ENCODE measurements at places on chromosomes 11 and 22. TPM values are rescaled to one million over a fixed set of nuclear protein-coding genes. Genes with fewer than 3 reads are reported as not detected.

DNA sequence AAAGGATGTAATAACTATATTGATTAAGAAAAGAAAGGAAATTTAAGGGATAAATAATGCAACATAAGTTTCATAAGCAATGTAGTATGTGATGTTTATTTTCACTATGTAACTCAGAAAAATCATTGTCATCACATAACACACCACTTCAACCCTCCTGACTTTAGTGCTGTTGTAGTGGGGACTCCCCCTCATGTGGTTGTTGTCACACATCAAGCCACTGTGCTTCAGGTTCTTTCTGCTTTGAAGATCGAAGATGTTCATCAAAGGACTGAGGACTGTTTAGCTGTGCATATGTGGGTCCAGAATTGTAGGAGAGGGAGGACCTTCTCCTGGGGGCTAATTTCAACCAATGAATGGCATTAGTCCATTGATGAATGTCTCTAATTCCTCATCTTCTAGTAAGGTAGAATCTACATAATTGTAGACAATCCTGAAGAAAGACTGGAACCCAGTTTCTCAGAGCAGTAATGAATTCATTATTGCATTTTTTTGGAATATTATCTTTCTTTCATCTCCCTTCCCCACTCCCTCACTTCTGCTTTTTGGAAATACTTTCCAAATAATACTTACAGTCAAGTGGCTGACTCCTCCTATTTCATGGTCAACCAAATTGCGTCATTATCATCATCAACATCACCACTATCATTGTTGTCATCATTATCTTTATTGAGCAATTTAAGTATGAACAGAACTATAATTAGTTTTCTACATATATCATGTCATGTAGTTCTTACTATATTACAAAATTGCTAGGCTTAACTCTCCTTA is 9.8 kb upstream of the CARD16 start:
- DNase-seq, result no peak

DNA sequence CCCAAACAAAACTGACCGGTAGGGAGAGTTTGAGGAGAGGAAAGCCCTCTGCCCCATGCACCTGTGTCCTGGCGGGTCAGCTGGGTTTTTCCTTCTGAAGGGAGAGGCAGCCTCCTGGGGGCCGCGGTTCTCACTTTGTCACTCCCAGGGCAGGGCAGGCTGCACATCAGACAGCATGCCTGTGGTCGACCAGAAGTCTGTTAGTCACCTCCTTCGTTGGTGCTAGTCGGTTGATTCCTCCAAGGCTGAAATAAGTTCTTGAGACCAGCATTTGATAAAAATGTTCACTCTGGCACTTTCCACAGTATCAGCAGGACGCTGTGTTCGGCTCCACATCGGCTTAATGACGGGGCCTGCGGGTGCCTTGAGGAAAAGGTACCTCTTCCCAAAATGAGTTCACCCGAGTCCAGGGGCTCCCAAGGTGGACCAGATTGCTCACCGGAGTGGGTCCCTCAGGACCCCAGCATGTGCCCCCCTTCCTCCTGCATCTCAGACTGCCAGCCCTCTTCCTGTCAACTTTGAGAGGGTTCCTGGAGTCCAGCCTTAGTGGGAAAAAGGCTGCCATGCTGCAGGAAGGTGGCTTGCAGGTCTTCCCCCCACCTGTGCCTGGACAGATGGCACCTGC is 373.7 kb upstream of the B3GAT1 start:
- DNase-seq, result no peak

DNA sequence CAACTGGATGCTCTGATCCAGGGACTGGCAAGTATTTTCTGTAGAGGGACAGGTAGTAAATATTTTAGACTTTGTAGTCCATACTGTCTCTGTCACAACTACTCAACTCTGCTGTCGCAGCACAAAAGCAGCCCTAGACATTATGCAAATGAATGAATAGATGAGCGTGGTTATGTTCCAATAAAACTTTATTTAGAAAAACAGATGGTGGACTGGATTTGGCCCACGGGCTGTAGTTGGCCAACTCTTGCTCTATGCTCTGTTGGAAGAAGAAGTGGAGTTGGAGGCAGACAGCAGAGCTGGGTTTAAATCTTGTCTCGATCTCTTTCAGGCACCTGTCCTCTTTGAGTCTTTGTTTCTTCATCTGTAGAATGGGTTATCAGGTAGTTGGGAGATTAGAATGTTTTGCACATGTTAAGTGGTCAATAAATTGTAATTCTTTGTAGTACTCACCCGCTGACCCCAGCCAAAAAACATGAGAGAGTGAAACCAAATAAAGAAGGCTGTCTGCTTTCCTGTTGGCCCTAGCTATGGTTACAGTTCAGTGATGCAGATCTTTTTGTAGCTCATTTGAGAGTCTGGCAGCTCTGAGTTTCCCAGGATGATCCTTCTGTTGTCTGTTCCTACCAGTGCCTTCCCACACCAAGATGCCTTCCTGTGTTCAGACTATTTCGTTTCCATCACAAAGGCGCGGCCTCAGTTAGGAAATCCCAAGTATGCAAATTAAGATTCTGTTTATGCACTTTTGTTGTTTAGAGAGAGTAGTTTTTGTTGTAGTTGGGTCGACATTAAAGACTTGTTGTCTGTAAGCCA is 198.1 kb upstream of the SEZ6L start:
- no peak for DNase-seq

DNA sequence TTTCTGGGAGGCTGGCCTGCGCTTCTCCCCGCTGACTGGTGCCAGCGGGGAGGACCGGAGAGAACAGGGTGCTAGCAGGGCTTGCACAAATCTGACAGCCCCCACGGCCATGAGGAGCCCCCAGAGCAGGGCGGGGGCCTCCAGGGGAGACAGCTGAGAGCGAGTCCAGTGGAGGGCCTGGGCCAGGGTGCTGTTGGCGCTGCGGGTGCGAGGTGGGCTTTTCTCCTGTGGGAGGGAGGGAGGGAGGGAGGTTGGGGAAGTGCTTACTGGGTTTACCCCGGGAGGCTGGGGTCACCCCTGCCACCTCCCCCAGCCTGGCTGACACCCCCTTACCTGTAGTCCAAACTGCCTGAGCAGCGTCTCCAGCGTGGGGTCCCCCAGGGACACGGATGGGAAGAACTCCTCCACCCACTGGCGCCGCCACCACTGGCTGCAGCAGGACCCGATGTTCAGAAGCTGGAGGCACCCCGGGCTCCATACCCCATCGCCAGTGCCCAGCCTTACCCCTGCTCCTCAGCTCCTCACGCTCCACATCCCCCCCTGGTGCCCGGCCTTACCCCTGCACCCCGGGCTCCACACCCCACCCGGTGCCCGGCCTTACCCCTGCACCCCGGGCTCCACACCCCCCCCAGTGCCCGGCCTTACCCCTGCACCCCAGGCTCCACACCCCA is 3.9 kb downstream of the LMF2 start:
- DNase-seq, result no peak

DNA sequence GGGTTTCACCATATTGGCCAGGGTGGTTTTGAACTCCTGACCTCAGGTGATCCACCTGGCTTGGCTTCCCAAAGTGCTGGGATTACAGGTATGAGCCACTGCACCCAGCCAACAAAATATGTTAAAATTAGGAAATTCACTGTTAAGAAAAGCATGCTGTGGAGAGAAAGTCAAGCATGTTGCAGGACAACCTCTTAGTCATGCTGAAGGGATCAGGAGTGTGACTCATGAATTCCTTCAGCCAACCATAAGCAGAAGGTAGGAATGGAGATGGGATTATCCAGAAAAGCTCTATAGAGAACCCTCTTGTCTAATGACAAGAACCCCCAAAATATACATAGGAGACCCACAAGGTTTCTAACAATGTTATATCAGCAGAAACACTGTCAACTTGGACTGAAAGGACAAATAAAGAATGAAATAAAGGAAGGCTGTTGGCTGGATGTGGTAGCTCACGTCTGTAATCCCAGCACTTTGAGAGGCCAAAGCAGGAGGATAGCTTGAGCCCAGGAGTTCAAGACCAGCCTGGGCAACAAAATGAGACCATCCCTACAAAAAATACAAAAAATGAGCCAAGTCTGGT is 16.0 kb downstream of the MRTFA start:
- no peak for DNase-seq

DNA sequence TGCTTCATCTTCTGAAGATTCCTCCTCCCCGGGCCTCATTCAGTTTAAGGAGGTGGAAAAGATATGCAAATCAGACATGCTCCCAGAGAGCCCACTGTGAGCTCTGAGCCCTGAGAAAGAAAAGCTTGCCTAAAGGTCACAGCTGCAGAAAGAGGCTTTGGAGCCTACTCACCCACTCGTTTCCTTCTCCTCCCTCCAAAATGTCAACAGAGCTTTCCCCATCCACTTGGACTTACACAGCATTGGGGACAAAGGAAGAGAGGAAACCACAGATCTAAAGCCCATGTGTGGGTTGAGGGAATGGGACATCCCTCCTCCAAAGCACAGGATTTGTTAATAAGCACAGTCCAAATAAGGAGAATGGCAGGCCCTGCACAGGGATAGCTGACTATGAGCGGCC is 158.4 kb downstream of the ETS1 start:
- no peak for DNase-seq

DNA sequence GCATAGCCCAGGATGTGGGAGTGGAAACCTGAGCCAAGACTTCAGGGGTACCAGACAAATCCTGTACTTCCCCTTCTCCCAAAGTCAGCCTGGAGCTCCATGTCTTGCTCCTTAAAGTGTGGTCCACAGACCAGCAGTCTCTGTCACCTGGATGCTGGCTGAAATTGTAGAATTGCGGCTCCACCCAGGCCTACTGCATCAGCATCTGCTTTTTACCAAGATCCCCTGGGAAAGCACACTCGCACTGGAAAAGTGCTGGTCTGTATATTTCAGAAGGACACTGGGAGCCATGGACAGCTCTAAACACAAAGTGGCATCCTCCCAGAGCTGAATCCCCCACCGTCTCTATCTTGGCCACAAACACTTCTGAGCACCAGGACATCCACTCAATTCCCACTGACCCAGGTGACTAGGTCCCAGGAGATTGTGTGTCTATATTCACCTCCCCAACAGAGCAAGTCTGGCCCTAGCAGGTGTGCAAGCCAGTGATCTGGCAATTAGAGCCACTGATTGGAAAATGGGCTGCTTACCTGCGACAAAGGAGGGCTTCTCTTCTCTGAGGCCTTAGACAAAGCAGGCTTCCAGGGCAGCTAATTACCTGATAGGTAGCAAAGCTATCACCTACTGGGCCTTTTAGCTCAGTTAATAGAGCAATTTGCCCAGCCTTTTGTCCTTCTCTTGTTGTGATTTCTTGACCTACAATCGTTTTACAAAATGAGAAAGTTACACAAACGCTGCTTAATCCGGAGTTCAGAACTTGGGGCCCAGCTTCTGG is 443.3 kb downstream of the MN1 start:
- DNase-seq, result no peak

DNA sequence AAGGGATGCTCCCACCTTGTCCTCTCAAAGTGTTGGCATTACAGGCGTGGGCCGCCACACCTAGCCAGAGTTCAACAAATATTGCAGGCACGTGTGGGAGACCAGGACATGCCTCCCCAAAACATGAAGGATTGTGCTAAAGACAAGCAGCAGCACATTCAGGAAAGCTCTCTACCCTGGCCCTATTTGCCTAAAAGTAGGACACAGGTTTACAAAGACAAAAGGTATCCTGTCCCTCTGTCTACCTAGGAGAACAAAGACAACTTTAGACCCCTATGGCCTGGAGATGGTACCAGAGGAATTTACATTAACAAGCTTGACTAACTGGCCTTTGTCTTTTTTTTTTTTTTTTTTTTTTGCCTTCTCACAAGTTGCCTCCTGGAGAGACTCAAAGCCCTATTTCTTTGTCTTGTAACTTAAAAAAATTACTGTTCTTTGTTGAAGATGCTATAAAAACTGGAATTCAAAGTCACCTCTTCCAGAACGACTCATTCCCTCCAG is 859 bp upstream of the ACCS start:
- DNase-seq, result no peak

DNA sequence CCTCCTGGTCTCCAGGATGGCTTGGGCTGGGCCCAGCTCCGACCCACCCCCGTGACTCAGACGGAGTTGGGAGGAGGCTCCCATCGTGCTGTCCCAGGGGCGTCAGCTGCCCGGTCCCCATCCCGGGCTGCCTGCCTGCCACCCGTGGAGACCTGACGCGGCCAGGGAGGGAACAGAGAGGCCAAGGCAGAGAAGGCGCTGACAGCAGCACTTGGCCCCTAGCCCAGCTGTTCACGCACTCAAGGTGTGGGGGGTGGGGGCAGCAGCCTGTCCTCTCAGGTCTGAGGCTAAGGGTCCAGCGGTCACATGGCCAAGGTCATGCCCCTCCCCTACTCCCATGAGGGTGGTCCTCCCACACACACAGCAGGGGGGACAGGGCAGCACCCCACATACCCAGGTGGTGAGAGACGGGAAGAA is 48.6 kb downstream of the ELFN2 start:
- no peak for DNase-seq

- DNase-seq, result no peak
These were observed at the start of gene PITPNM1 for GRCh38 chr11:67504950-67505581. Gene PITPNM1 (minus strand): TSS chr11:67505363. CDS start chr11:67504180, 1,183 bp downstream.

DNA sequence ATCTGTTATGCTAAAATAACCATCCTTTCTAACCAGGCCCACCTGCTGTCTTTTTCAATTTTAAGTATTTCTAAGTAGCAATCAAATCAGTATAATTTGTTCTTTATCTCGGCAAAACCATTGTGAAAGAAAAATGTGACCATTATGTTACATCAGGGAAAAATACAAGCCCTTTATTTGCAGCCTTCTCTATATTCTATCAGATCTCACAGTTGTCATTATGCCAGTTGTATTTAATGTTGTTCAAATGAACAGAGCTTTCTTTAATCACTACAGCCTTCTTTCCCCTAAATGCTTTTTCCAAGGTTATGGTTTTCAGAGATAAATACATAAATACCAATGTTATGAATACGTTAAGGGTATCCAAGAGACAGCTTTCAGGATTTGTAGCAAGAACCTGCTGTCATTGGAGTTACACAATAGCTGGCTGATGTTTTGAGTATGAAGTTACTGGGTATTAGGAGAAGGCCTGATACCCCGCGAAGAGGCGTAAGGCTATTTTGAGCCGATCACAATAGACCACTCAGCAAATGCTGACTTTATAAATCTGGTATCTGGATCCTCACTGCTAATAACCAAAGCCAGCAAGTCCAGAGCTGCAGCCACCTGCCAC is 406.3 kb downstream of the CADM1 start:
- DNase-seq, result no peak

DNA sequence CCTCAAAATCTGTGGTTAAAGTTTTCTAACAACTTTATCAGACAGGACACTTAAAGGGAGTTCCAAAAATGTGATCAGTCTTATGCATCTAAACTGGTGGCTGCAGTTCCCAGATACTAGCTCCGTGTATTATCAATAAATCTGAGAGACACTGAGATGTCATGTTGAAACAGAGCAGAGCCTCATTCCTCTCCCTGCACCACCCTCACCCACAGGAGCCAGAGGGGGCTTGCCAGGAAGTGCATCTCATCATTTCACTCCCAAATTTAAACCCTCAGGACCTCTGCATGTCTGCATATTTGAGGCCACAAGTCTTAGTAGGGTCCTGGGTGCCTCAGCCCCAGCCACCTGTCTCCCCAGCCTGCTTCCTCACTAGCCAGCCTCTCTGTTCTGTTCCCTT is 167.4 kb upstream of the NTM start:
- DNase-seq, result no peak

Gene SMTNL1
- polyA plus RNA-seq, result 0.21 TPM

Gene CYP2R1
- polyA plus RNA-seq, result 25.3 TPM

Gene JAML
- polyA plus RNA-seq, result 2.1 TPM

Gene LARGE2
- polyA plus RNA-seq, result 20.8 TPM

Gene PAK1
- 44.2 TPM for polyA plus RNA-seq

Gene MORC2
- polyA plus RNA-seq, result 36.9 TPM

Data from left renal pelvis (tissue), 4 donors.